ENCODE measurements at places on chromosomes 7 and 10.

- H3K27me3 ChIP-seq: no peaks in the 10 kb centered on the region
- no peak overlapping the region for H3K4me3 ChIP-seq
- DNase-seq: no peak
- no peaks in the 10 kb centered on the region for H3K4me1 ChIP-seq
- no peak overlapping the region for H3K27ac ChIP-seq
- no peaks in the 10 kb centered on the region for H3K36me3 ChIP-seq
Measured at GRCh38 chr10:124321433-124322089, 97.2 kb downstream of the OAT start.

DNA sequence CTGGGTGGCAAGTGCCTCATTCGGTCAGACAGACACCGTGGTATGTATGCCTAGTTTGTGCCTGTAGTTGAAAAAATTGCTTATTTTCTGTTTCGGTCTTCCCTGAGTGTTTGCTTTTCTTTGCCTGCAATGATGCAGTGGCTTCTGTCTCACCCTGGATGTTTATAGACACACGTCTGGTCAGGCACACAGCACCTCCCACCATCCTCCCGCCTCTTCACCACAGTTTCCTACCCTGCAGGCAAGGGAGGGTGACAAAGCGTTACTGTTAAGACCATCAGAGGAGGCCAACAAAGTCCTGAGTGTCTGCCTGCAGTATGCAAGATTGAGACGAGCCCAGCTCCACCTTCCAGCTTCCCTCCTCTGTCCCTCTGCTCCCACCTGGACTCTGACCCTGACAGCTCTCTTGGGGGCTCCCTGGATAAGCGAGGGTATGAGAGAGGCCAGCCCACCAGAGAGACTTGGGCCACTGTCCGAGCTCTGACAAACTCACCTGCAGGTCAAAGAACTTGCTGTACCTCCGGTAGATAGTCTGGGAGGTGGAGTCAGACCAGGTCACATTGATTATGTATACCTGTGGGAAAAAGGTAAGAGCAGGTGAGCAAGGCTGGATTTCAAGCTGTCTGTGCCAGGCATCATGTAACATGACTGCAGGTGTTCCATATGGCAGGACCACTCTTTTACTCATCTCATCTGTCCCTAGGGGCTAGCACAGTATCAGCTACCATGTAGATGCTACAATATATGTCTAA lies 54.4 kb downstream of the SH3PXD2A start:
- H3K27ac ChIP-seq: no peak overlapping the region
- no peaks in the 10 kb centered on the region for H3K27me3 ChIP-seq
- no peak overlapping the region for H3K4me3 ChIP-seq
- DNase-seq: no peak
- H3K36me3 ChIP-seq: no peaks in the 10 kb centered on the region
- H3K4me1 ChIP-seq: peaks cover 11% of the 10 kb centered on the region

- no peaks in the 10 kb centered on the region for H3K36me3 ChIP-seq
- DNase-seq: no peak
- H3K27ac ChIP-seq: no peak overlapping the region
- H3K4me3 ChIP-seq: no peak overlapping the region
- no peaks in the 10 kb centered on the region for H3K27me3 ChIP-seq
- H3K4me1 ChIP-seq: no peaks in the 10 kb centered on the region
Measured at GRCh38 chr7:131154380-131154779, 173.3 kb upstream of the MKLN1 start.

DNA sequence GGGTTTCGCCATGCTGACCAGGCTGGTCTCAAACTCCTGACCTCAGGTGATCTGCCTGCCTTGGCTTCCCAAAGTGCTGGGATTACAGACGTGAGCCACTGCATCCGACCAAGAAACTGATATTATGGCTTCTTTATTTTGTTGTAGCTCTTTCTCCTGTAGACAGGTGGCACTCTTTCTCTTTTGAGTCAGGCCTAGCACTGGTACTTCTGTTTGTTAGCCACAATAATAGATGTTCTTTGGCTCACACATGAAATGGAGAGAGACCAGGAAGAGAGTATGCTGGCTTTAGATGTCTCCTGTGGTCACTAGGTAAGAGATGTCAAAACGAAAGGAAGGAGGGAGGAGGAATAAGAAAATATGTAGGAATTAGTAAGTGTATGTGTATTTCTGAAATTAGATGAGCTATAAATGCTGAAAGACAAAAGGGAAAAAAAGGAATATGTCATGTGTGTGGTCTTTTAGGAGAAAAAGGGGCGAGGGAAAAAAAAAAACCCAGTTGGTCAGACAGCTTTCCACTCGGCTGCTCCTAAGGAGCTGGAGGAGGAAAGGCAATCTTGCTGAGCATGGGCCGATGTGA lies 78.7 kb downstream of the CLEC2L start:
- no peaks in the 10 kb centered on the region for H3K4me1 ChIP-seq
- no peak overlapping the region for H3K27ac ChIP-seq
- no peak overlapping the region for H3K4me3 ChIP-seq
- no peaks in the 10 kb centered on the region for H3K27me3 ChIP-seq
- no peak for DNase-seq

DNA sequence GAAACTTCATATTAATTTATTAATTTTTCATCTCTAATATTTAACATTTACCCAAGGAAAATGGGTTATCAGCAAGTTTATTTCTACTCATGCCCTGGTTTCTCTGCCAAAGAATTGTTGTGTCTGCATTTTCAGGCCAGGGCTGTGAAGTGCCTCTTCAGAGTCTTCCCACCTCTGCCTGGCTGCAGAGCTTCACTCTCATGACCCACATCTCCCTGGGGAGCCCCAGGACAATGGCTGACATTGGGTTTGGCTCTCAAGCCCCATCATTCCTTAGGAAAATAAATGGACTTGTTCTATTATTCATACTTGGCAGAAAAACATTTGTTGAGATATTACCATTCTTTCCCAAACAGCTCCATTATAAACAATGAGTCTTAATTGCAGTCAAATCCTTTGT lies 30.3 kb downstream of the CACNA2D1 start:
- H3K27me3 ChIP-seq: no peaks in the 10 kb centered on the region
- H3K4me3 ChIP-seq: no peak overlapping the region
- no peak overlapping the region for H3K27ac ChIP-seq
- peaks cover 2% of the 10 kb centered on the region for H3K4me1 ChIP-seq
- no peaks in the 10 kb centered on the region for H3K36me3 ChIP-seq

GRCh38 chr10:4088354-4089066 lies 303.5 kb upstream of the KLF6 start:
- peaks cover 3% of the 10 kb centered on the region for H3K4me1 ChIP-seq
- H3K27me3 ChIP-seq: no peaks in the 10 kb centered on the region
- no peak overlapping the region for H3K4me3 ChIP-seq
